Thymus (tissue), 14 donors: ENCODE measurements at places on chromosomes 6 and 20.

DNA sequence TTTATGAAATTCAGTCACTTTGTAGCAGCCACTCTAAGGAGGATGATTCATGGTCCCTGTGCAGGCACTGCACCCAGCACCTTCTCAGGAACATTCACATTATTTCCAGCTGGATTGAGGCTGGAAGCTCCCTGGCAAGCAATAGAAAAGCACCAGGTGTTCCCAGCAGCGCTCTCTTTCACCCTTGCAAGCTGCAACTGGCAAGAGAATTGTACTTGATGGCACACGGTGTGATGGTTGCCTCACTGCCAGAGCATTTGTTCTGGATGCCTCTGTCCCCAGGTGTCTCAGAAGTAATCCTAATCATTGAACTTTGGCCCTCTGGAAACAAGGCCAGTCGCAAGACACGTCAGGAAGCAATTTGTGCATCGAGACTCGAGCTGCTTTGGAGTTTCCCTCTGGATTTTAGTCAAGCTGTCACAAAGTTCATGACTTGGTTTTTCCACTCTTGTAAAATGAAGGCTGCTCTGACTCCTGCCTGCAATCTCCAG, 24.9 kb upstream of the PHACTR2 start:
- no peak for DNase-seq
- H3K36me3 ChIP-seq = no peaks in the 10 kb centered on the region
- no peaks in the 10 kb centered on the region for H3K4me1 ChIP-seq
- H3K4me3 ChIP-seq = no peak overlapping the region

GRCh38 chr6:133376743-133377142, 135.6 kb downstream of the EYA4 start:
- H3K27ac ChIP-seq = no peak overlapping the region
- no peaks in the 10 kb centered on the region for H3K27me3 ChIP-seq
- no peaks in the 10 kb centered on the region for H3K4me1 ChIP-seq
- no peaks in the 10 kb centered on the region for H3K36me3 ChIP-seq

DNA sequence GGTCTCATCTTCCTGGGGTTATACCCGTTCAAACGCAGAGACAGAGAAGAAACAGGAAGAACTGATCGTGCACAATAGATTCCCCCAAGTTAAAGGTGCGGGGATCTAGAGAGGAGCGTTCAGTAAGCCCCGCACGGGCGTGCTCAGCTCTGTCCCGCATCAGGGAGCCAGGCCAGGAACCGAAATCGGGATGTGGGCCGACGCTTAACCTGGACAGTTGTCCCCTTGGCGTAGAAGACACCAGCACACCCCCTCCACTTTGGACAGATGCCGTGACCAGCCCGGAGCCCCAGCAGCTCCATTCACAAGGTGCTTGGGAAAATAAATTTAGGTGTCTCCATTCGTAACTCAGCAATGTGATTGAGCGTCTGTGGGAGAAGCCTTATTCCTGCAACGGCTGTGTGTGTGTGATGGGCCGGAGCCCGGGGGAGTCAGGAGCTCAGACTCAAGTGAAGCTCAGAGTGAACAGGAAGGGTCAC, 24.0 kb upstream of the GATA5 start:
- no peak for DNase-seq
- no peaks in the 10 kb centered on the region for H3K36me3 ChIP-seq
- no peaks in the 10 kb centered on the region for H3K27me3 ChIP-seq
- no peak overlapping the region for H3K27ac ChIP-seq
- H3K4me3 ChIP-seq = no peak overlapping the region

- H3K4me3 ChIP-seq = no peak overlapping the region
- no peaks in the 10 kb centered on the region for H3K4me1 ChIP-seq
- DNase-seq = no peak
- H3K27me3 ChIP-seq = no peaks in the 10 kb centered on the region
- H3K27ac ChIP-seq = no peak overlapping the region
- no peaks in the 10 kb centered on the region for H3K36me3 ChIP-seq
These were observed 35.1 kb upstream of the SRPK1 start for GRCh38 chr6:35955970-35956369.

DNA sequence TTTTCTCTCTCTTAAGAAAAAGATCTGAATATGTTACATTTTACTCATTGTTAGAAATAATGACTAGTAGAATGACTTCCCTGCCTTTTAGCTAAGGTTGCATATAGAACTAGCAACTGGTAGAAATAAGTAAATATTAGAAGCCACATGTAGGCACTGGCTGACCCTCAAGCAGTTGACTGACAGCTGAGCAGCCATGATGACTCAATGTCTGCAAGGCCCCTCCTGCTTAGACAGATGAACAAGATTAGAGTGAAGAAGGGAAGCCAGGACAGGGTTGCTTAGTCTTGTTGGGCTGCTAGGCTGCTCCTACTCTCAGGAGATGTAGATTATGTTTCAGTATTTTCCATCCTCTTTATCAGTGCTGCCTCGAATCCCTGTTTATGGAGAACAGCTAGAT, 6.5 kb downstream of the MEP1A start:
- H3K27me3 ChIP-seq = no peaks in the 10 kb centered on the region
- no peak overlapping the region for H3K27ac ChIP-seq
- no peak overlapping the region for H3K4me3 ChIP-seq
- H3K4me1 ChIP-seq = no peaks in the 10 kb centered on the region
